ENCODE measurements at places on chromosomes 2 and 18. TPM values are rescaled to one million over a fixed set of nuclear protein-coding genes. Genes with fewer than 3 reads are reported as not detected.

GRCh38 chr2:164722616-164723338 is 101.5 kb upstream of the GRB14 start:
- H3K4me1 ChIP-seq = no peaks in the 10 kb centered on the region
- DNase-seq = no peak

DNA sequence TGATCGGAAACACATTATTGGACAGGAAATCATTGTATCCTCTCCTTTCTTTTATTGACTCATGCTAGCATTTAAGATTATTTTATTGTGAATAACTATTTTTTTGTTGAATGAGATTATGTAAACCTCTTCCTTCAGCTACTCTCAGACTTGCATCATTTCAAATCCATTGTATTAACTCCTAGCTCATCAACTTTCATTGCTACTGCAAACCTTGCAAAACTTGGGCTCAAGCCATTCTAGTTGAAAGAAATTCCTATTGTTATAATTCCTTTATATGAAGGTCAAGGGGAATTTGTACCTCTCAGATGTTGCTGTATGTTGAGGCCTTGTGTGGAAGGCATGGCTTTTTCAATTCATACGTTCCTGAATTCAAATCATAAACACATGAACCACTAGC is 1764.6 kb downstream of the SUCLG1 start:
- H3K4me1 ChIP-seq = no peaks in the 10 kb centered on the region
- no peaks in the 10 kb centered on the region for H3K27me3 ChIP-seq
- no peak overlapping the region for H3K27ac ChIP-seq
- no peak for DNase-seq
- no peaks in the 10 kb centered on the region for H3K36me3 ChIP-seq

Gene LTBP1
- 0.10 TPM for total RNA-seq

DNA sequence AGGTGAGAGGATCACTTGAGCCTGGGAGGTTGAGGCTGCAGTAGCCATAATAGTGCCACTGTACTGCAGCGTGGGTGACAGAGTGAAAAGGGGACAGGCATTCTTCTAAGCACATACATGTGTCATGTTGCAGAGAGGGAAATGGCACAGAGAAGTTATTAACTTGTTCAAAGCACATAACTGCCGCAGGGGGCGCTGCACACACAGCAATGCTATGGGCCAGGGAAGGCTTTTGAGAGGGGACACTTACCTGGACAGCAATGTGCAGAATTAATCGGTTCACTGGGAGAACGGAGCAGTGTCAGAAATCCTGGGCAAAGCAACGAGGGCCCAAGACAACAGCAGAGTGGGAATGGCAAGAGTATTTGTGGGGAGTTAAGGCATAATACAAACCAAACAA is 2.4 kb downstream of the SCYGR8 start:
- no peak overlapping the region for H3K4me3 ChIP-seq
- peaks cover 5% of the 10 kb centered on the region for H3K27me3 ChIP-seq
- H3K4me1 ChIP-seq = no peaks in the 10 kb centered on the region
- H3K27ac ChIP-seq = no peak overlapping the region

DNA sequence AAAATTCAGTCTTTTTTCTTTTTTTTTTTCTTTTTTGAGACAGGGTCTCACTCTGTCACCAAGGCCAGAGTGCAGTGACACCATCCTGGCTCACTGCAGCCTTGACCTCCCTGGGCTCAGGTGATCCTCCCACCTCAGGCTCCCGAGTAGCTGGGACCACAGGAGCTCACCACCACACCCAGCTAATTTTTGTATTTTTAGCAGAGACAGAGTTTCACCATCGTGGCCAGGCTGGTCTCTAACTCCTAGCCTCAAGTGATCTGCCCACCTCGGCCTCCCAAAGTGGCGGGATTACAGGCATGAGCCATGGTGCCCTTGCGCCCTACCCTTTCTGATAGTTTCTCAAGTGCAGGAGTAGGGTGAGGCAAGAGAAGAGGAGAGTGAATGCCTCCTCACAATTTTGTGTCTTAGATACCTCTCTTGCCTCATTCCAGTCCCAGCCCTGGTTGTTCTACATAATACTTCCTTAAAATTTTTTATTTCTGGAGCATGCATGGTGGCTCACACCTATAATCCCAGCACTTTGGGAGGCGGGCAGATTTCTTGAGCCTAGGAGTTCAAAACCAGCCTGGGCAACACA is 68.2 kb upstream of the CAB39 start:
- no peaks in the 10 kb centered on the region for H3K36me3 ChIP-seq
- H3K27me3 ChIP-seq = no peaks in the 10 kb centered on the region
- peak overlapping the region; percentile 47 for H3K4me3 ChIP-seq
- peak overlapping the region; percentile 96 for H3K27ac ChIP-seq

GRCh38 chr2:30315391-30316063 is 84.2 kb downstream of the LBH start:
- DNase-seq = peak; percentile 61
- H3K27ac ChIP-seq = peak overlapping the region; percentile 77
- H3K36me3 ChIP-seq = peaks cover 2% of the 10 kb centered on the region
- peaks cover 36% of the 10 kb centered on the region for H3K4me1 ChIP-seq
- no peak overlapping the region for H3K4me3 ChIP-seq
- no peaks in the 10 kb centered on the region for H3K27me3 ChIP-seq

Gene CD8B
- 0.94 TPM for total RNA-seq

GRCh38 chr18:407626-408224 is 92.8 kb downstream of the COLEC12 start:
- H3K4me1 ChIP-seq = no peaks in the 10 kb centered on the region
- no peak for DNase-seq
- no peak overlapping the region for H3K4me3 ChIP-seq

Gene IGFBP5
- total RNA-seq = not detected

- H3K36me3 ChIP-seq = no peaks in the 10 kb centered on the region
- no peak overlapping the region for H3K27ac ChIP-seq
- H3K27me3 ChIP-seq = peaks cover 14% of the 10 kb centered on the region
- H3K4me3 ChIP-seq = no peak overlapping the region
- H3K4me1 ChIP-seq = no peaks in the 10 kb centered on the region
Observed at GRCh38 chr2:104462731-104463130, 391.2 kb upstream of the POU3F3 start.

DNA sequence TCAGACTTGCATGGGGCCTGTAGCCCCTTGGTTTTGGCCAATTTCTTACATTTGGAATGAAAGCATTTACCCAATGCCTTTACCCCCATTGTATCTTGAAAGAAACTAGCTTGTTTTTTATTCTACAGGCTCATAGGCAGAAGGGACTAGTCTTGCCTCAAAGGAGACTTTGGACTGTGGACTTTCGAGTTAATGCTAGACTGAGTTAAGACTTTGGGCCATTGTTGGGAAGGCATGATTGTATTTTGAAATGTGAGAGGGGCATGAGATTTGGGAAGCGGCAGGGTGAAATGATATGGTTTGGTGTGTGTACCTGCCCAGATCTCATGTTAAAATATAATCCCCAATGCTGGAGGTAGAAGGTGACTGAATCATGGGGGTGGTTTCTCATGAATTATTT is 13.4 kb upstream of the WDR75 start:
- no peaks in the 10 kb centered on the region for H3K4me1 ChIP-seq
- H3K27ac ChIP-seq = no peak overlapping the region
- no peak overlapping the region for H3K4me3 ChIP-seq
- H3K27me3 ChIP-seq = no peaks in the 10 kb centered on the region
- no peak for DNase-seq

- H3K36me3 ChIP-seq = no peaks in the 10 kb centered on the region
- no peaks in the 10 kb centered on the region for H3K4me1 ChIP-seq
- no peak overlapping the region for H3K27ac ChIP-seq
- no peaks in the 10 kb centered on the region for H3K27me3 ChIP-seq
- DNase-seq = no peak
Observed at GRCh38 chr2:198916548-198917080, 541.1 kb downstream of the SATB2 start.

Gene ELOA2
- total RNA-seq = not detected

Gene PARD6G
- total RNA-seq = not detected

DNA sequence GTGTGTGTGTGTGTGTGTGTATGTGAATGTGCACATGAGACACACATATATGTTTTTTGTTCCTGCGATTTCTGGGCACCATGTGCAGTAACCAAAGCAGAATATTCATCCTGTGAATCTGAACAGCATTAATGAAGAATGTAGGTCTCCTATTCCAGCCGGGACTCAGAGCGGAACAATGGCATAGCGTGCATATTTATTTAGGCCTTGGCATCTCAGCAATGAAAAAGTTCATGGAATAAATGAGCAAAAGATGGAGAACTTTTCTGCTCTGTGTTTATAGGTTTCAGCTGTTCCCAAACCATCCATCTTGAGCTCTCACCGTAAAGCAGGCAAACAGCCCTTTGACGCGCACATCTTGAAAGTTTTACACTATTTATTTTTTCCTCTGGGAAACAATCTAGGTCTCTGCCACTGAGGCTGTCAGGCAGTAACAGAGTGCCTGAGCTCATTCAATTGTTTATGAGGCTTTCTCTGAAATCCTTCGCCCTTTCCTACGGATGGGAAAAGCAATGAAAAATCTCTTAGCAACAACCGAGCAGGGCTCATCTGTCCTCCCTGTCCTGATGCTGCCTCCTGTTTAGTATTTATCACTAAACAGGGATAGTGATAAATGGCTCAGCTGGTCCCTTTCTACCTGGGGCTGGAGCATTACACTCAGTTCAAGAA is 146.2 kb upstream of the MSH6 start:
- no peak for DNase-seq
- no peak overlapping the region for H3K27ac ChIP-seq
- H3K4me3 ChIP-seq = no peak overlapping the region
- H3K27me3 ChIP-seq = no peaks in the 10 kb centered on the region
- no peaks in the 10 kb centered on the region for H3K4me1 ChIP-seq

Gene CTAGE1
- not detected for total RNA-seq

- H3K4me1 ChIP-seq = peaks cover 11% of the 10 kb centered on the region
- H3K27ac ChIP-seq = peak overlapping the region; percentile 41
- H3K4me3 ChIP-seq = peak overlapping the region; percentile 41
- DNase-seq = peak; percentile 67
- H3K27me3 ChIP-seq = peaks cover 3% of the 10 kb centered on the region
- H3K36me3 ChIP-seq = no peaks in the 10 kb centered on the region
Observed at GRCh38 chr18:12750076-12750714, 47.4 kb downstream of the PSMG2 start.

GRCh38 chr18:22048932-22049615 is 120.3 kb upstream of the GATA6 start:
- H3K27me3 ChIP-seq = peaks cover 3% of the 10 kb centered on the region
- DNase-seq = no peak
- no peaks in the 10 kb centered on the region for H3K36me3 ChIP-seq
- no peak overlapping the region for H3K4me3 ChIP-seq
- no peaks in the 10 kb centered on the region for H3K4me1 ChIP-seq

Gene OR6B2
- total RNA-seq = not detected

Gene SERPINB10
- total RNA-seq = not detected

DNA sequence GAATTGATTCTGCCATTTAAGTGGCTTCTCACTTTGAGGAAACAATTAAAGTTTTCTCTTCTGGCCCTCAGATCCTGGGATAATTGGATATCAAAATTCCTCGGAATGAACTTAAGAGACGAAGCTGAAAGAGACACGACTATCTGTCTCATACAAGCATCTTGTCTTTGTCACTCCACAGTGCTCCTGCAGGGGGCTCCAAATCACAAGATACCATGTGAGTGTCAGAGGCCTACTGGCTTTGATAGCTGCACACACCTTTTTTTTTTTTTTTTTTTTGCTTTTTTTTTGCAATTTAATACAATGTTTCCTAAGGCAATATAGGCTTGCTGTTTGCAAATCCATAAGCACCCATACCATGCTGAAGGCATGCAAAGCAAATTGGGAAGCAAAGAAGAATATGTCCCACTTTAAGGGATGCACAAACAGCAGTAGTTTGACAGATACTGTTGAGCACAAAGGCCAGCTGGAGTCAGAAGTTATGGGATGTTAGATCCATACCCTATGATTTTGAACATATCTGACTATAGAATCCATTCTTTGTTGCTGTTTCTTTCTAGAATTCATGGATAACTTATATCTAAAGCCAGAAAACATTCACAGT is 109.0 kb upstream of the CBLN2 start:
- no peak overlapping the region for H3K27ac ChIP-seq
- DNase-seq = peak; percentile 71
- no peaks in the 10 kb centered on the region for H3K36me3 ChIP-seq
- H3K4me1 ChIP-seq = no peaks in the 10 kb centered on the region
- H3K27me3 ChIP-seq = peaks cover 2% of the 10 kb centered on the region

Gene REG1B
- not detected for total RNA-seq

- no peak overlapping the region for H3K27ac ChIP-seq
- no peaks in the 10 kb centered on the region for H3K36me3 ChIP-seq
Observed at GRCh38 chr2:50636462-50636861, 395.5 kb downstream of the NRXN1 start.

DNA sequence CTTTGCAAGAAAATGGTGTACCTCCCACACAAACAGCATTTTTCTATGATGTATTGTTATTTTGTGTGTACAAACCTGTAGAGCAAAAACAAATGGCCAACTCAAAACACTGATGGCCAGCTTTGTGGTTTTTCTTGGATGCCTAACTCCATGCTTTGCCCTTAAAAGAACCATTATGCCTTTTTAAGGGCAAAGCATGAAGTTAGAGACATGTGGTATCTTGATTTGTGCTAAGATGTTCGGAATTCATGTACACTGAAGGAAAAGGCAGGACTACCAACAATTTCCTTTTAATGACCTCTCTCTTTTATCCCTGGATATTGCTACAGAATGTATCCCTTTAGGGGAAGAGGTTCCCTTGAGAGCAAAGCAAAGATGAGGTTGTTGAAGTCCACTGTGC is 273.6 kb downstream of the SCG2 start:
- no peak for DNase-seq
- no peak overlapping the region for H3K27ac ChIP-seq
- H3K4me1 ChIP-seq = no peaks in the 10 kb centered on the region
- no peaks in the 10 kb centered on the region for H3K27me3 ChIP-seq
- no peak overlapping the region for H3K4me3 ChIP-seq

Measured in activated naive CD4-positive, alpha-beta T cell treated with anti-CD3 and anti-CD28 coated beads for 36 hours (primary cell).